ENCODE measurements at places on chromosomes 6 and 20.

DNA sequence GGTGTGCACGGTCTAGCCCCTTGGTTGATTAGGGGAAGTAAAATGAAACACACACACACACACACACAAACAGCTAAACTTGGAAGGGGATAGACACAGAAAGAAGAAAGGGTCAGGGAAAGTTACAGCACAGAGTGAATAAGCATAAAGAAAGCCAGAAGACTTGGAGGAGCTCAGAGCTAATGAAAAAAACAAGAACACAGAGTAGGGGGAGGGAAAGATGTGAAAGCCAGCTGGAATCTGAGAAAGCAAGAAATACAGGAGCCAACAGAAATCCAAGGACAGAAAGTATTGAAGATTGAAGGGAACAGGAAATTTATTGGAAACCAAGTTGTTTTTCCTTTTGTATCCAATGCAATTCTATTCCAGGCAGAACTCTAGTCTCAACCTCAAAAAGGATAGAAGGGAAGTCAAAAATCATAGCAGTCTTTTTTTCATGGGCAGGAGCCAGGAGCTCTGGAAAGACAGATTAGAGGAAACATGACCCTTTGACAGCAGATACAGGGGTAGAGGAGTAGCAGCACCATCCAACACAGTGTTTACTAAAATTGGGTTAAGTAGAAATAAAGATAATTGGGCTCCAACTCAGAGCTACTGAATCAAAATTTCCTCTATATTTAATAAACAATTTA lies 10.1 kb downstream of the HMGCLL1 start:
- no peaks in the 10 kb centered on the region for H3K27me3 ChIP-seq
- H3K4me3 ChIP-seq, result no peak overlapping the region
- no peak for DNase-seq
- H3K4me1 ChIP-seq, result no peaks in the 10 kb centered on the region
- H3K27ac ChIP-seq, result no peak overlapping the region

DNA sequence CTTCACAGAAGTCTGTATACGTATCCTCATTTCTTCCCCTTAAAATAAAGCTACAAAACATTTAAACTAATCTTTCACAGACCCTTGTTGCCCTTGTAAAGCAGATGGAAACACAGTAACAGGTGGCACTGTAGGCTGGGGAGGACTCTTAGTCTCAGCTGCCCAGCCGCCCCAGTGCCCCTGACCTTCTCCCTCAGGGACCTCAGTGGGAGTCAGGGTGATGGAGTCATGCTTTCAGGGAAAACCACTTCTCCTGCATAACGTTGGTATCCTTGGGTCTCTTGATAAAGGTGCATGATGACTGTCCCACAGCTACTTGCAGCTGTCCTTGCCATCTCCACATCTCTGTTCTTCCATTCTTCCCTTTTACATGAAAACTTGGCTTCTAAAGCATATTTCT lies 198.6 kb downstream of the CDKAL1 start:
- no peaks in the 10 kb centered on the region for H3K4me1 ChIP-seq
- H3K27me3 ChIP-seq, result no peaks in the 10 kb centered on the region
- DNase-seq, result no peak
- H3K36me3 ChIP-seq, result no peaks in the 10 kb centered on the region

- no peak for DNase-seq
- H3K36me3 ChIP-seq, result peaks cover 7% of the 10 kb centered on the region
- H3K4me3 ChIP-seq, result no peak overlapping the region
- no peaks in the 10 kb centered on the region for H3K27me3 ChIP-seq
- no peaks in the 10 kb centered on the region for H3K4me1 ChIP-seq
Observed at GRCh38 chr6:154165478-154165877, 126.4 kb downstream of the OPRM1 start.

- no peak overlapping the region for H3K4me3 ChIP-seq
- no peaks in the 10 kb centered on the region for H3K27me3 ChIP-seq
- DNase-seq, result no peak
- H3K27ac ChIP-seq, result no peak overlapping the region
- no peaks in the 10 kb centered on the region for H3K36me3 ChIP-seq
Observed at GRCh38 chr6:135236732-135237131, 55.6 kb downstream of the MYB start.

All from naive thymus-derived CD4-positive, alpha-beta T cell (primary cell).